ENCODE measurements at places on chromosomes 16 and 17.

DNA sequence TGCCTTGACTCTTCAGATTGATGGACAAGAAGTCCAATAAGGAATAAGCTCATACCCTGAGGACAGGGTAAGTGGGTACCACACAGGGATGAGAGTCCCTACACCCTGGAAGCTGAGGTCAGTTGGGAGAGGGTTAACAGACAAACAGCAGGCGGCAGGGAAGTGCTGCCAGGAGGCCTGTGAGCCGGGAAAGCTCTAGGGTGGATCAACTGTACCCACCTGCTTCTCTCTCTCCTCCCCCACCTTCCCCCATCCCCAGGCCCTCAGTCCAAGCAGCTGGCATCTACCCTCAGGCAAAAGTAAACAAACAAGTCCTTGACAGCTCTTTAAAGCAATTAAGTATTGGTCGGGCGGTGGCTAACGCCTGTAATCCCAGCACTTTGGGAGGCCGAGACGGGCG is 20.7 kb upstream of the MYLK3 start:
- no peak for DNase-seq

GRCh38 chr17:79508291-79508716 is 102.5 kb downstream of the RBFOX3 start:
- DNase-seq, result no peak

- no peak for DNase-seq
These were observed 34.9 kb upstream of the MMD start for GRCh38 chr17:55456307-55457240.

DNA sequence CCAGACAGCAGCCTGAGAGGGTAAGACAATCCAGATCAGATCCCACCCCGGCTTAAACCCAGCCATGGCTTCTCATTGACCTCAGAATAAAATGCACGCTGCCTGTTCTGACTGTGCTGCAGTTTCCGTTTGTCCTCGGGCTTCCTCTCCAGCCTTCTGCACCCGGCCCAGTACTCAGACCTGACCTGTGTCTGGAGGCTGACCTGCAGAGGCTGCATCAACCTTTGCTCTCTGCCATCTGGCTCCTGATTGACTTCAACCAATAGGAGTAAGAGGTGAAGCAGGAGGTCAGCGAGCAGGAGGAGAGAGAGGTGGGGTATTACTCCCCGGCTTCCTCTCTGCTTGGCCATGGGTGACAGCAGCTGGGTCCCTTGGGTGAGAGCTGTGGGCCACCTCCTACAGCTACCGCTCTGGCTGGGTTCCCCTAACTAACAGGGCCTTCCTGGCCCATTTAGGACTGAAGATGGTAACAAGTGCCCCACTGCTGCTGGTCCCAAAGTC is 46.7 kb downstream of the C16orf82 start:
- no peak for DNase-seq

DNA sequence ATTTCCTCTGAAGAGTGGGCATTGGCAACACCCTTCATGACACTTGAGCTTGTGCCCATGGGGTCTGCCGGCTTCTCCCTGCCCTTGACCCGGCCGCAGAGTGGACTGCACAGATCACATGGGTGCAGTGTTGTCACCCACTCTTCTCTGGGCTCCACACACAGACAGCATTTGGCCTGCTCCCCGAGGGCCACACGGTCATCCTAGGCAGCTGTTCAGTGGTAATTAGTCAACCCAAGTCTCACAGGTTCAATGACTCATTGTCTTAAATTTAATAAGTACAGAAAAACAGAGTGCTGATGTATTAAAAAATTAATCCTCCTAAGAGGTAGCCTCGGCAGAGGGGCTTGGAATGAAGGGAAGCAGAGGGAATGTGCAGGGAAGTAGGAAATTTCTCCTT is 204.8 kb downstream of the MSI2 start:
- no peak for DNase-seq

DNA sequence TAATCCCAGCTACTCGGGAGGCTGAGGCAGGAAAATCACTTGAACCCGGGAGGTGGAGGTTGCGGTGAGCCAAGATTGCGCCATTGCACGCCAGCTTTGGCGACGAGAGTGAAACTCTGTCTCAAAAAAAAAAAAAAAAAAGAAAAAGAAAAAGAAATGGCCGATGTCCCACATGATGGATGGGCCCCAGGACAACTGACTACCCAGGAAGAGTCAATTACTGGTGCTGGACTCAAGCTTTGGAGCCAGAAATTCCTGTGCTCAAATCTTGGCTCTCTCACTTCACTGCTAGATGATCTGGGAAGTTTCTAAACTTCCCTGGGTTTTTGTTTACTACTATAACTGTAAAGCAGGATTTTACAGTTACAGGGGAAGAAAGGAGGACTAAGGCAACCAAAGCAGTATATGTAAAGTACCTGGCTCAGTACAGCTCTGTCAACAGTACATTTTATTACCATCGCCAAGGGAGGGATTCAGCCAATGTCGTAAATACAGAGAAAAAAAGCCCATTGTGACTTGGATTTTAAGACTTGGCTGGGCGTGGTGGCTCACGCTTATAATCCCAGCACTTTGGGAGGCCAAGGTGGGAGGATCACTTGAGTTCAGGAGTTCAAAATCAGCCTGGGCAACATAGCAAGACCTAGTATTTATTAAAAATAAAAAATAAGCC is 11.9 kb downstream of the C16orf86 start:
- no peak for DNase-seq
